Right renal pelvis (tissue), 4 donors: ENCODE measurements at places on chromosomes 5 and 9. TPM values are rescaled to one million over a fixed set of nuclear protein-coding genes. Genes with fewer than 3 reads are reported as not detected.

Gene CBY3
- polyA plus RNA-seq, result 0.42 TPM

Gene TYRP1
- 2.0 TPM for polyA plus RNA-seq

- no peak for DNase-seq
These were observed 367.6 kb downstream of the ARL15 start for GRCh38 chr5:53942724-53943123.

- no peak for DNase-seq
These were observed 344.7 kb upstream of the RGMB start for GRCh38 chr5:98428806-98429205.

DNA sequence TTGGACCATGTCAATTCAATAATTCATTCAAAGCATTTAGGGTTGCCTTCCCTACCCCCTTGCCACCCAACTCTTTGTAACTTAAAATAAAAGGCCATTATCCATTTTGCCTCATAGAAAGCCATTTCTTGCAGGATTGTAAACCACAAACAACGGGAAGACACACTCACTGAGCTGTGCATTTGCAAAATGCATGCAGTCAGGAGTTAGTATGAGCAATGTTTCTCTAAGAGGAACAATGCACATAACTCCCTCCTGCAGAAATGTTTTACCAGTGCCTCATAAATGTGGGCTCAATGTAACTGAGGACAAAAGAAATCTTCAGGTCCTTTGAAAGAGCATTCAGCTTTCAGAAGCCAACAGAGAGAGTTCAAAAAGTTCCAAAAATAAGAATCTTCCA, 98.5 kb upstream of the ABCA1 start:
- no peak for DNase-seq

GRCh38 chr5:128216860-128217531, 133.4 kb downstream of the SLC12A2 start:
- DNase-seq, result no peak

- no peak for DNase-seq
These were observed 259.5 kb downstream of the NR3C1 start for GRCh38 chr5:143143973-143144372.

GRCh38 chr5:116583862-116584222, 9.2 kb upstream of the SEMA6A start:
- DNase-seq, result no peak
